ENCODE measurements at places on chromosomes 1 and 21. TPM values are rescaled to one million over a fixed set of nuclear protein-coding genes. Genes with fewer than 3 reads are reported as not detected.

FAM43B gene
- 1.9 TPM for total RNA-seq

KRTAP19-2 gene
- not detected for total RNA-seq

SPATA17 gene
- 1.2 TPM for total RNA-seq

DNA sequence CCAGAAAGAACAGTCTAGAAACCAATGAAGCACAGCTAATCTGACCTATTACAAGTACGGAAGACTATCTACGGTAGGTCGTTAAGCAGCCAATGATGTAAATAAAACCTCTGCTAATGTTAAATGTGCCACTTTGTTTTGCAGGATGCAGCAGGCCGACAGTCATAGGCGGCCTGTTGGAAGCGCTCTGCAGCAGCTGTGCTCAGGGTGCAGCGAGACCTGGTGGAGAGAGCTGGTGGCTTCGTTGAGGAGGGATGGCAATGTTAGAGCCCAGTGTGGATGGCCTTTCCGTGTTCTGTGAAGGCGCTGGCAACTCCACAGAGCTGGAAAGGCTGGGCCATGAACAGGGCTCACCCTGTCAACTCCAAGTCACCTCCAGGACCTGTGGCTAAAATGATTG is 87.3 kb downstream of the PCP4 start:
- peaks cover 35% of the 10 kb centered on the region for H3K27me3 ChIP-seq
- H3K4me1 ChIP-seq, result no peaks in the 10 kb centered on the region
- H3K36me3 ChIP-seq, result no peaks in the 10 kb centered on the region
- H3K4me3 ChIP-seq, result no peak overlapping the region

- H3K36me3 ChIP-seq, result peaks cover 82% of the 10 kb centered on the region
- H3K4me3 ChIP-seq, result no peak overlapping the region
- H3K27me3 ChIP-seq, result no peaks in the 10 kb centered on the region
- DNase-seq, result peak; percentile 3
- no peak overlapping the region for H3K27ac ChIP-seq
Observed at GRCh38 chr21:46122758-46123683, 25.1 kb downstream of the COL6A2 start.

DNA sequence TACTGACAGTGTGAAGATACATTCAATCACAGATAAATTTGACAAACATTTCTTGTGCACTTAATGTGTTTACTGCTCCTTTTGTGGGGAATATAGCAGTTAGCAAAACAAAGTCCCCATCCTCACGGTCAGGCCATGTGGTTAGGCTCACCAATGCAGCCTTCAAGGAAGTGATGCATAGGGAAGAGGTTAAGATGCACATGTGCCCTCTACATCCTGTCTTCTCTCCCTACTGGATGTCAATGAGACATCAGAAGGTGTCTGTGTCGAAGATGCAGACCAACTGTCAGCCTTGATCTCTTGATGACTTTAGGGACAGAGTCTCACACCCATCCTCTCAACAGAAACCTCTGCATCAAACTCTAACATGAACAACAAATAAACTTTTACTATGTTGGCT is 78.7 kb downstream of the FH start:
- no peaks in the 10 kb centered on the region for H3K27me3 ChIP-seq
- no peak overlapping the region for H3K4me3 ChIP-seq
- H3K36me3 ChIP-seq, result no peaks in the 10 kb centered on the region
- no peak overlapping the region for H3K27ac ChIP-seq
- H3K4me1 ChIP-seq, result no peaks in the 10 kb centered on the region
- DNase-seq, result no peak

- no peaks in the 10 kb centered on the region for H3K4me1 ChIP-seq
- H3K27ac ChIP-seq, result no peak overlapping the region
- no peak for DNase-seq
Observed at GRCh38 chr1:246262281-246262680, 244.8 kb downstream of the SMYD3 start.

- H3K4me1 ChIP-seq, result peaks cover 28% of the 10 kb centered on the region
- no peaks in the 10 kb centered on the region for H3K36me3 ChIP-seq
- peaks cover 70% of the 10 kb centered on the region for H3K27me3 ChIP-seq
- no peak within 1 kb of the TSS for H3K27ac ChIP-seq
- H3K4me3 ChIP-seq, result peak within 1 kb of the TSS; percentile 65
Observed at GRCh38 chr21:37006486-37007291, at the start of gene RIPPLY3. Gene RIPPLY3, plus strand, starts transcription at chr21:37006702. Its CDS starts 71 bp downstream, at chr21:37006773.

DNA sequence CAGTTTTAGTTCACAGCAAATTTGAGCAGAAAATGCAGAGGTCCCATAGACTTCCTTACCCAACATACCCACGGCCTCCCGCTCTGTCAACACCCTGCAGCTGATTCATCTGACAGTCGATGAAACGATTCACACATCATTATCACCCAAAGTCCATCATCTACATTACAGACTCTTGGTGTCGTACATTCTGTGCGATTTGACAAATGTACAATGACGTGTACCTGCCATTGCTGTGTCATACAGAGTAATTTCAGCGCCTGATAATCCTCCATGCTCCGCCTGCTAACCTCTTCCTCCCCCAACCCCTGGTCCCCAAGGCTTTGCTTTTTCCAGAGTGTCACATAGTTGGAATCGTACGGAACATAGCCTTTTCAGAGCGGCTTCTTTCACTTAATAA is 94.7 kb upstream of the SLC25A33 start:
- no peaks in the 10 kb centered on the region for H3K36me3 ChIP-seq
- H3K4me3 ChIP-seq, result no peak overlapping the region
- H3K27ac ChIP-seq, result peak overlapping the region; percentile 91
- peaks cover 50% of the 10 kb centered on the region for H3K4me1 ChIP-seq
- DNase-seq, result no peak

DNA sequence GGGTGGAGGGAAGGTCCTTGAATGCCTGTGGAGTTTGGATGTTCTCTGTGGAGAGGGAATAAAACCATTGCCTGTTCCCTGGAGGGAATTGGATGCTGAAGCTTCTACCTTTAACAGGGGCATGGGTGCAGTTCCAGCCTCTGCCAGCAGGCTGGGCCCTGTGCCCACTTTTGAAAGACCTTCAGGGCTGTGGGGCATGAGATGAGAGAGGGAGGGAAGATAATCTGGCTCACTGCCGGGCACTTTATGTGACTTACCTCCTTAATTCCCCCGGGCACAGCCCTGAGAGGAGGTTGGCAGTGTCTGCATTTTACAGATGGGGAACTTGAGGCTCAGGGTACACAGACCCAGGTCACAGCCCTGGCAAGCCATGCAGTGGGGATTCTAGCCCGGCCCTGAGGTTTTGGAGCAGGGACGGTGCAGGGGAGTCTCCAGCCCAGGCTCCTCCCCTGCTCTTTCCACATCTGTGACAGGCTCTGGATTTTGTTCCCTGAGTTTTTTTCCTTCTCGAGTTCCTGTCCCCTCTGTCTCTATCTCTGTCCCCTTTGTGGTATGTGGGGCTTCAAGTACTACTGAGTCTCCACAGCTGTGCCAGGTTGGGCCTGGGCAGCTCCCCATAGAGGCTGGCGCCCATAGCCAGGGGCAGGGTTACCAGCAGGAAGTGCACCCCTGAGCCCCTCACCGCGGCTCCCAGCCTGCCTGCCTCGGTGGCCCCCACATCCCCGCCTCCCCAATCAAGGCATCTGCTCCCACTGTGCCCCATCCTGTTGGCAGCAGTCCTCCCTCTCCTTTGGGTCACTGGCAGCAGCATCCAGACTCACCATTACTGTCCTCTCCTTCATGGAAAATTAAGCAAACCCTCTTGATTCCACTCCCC is 14.0 kb upstream of the THEMIS2 start:
- H3K4me1 ChIP-seq, result peaks cover 15% of the 10 kb centered on the region
- H3K27ac ChIP-seq, result no peak overlapping the region
- no peak overlapping the region for H3K4me3 ChIP-seq
- no peaks in the 10 kb centered on the region for H3K27me3 ChIP-seq

DNA sequence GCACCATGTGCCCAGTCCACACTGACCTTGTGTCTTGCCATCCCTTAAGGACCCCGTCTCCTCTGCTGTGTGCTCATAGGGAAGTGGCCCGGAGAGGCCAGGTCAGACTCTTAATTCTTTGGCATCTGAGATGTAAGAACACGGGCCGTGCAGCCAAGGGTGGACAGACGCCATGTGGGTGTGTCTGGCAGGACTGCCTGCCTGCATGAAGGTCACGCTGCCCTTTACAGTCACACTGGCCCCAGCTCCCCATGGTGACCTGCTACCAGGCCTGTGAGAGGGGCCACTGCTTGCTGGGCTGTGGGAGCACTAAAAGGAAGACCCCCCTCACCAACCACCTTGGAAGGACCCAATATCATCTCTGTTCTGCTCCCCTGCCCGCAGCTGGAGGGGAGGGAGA is 17.7 kb downstream of the DHRS3 start:
- H3K4me3 ChIP-seq, result no peak overlapping the region
- no peaks in the 10 kb centered on the region for H3K36me3 ChIP-seq
- H3K4me1 ChIP-seq, result peaks cover 100% of the 10 kb centered on the region

- peaks cover 37% of the 10 kb centered on the region for H3K4me1 ChIP-seq
- no peak for DNase-seq
- no peak overlapping the region for H3K4me3 ChIP-seq
- peak overlapping the region; percentile 39 for H3K27ac ChIP-seq
- H3K36me3 ChIP-seq, result no peaks in the 10 kb centered on the region
Observed at GRCh38 chr1:100443811-100444571, 91.7 kb downstream of the CDC14A start.
